ENCODE measurements at places on chromosomes 12 and 14. TPM values are rescaled to one million over a fixed set of nuclear protein-coding genes. Genes with fewer than 3 reads are reported as not detected.

PRH2 gene
- total RNA-seq, result not detected

BIN2 gene
- not detected for total RNA-seq

BICD1 gene
- total RNA-seq, result 17.7 TPM

WDR89 gene
- 10.5 TPM for total RNA-seq

LMO3 gene
- 3.2 TPM for total RNA-seq

Data from osteoblast (primary cell).